Ascending aorta (tissue), 2 donors: ENCODE measurements at places on chromosomes 12 and 14. TPM values are rescaled to one million over a fixed set of nuclear protein-coding genes. Genes with fewer than 3 reads are reported as not detected.

GRCh38 chr12:45878630-45879255 lies 111.6 kb downstream of the SCAF11 start:
- H3K36me3 ChIP-seq: peaks cover 30% of the 10 kb centered on the region
- H3K27me3 ChIP-seq: no peaks in the 10 kb centered on the region
- no peak for DNase-seq
- no peak overlapping the region for H3K27ac ChIP-seq

DNA sequence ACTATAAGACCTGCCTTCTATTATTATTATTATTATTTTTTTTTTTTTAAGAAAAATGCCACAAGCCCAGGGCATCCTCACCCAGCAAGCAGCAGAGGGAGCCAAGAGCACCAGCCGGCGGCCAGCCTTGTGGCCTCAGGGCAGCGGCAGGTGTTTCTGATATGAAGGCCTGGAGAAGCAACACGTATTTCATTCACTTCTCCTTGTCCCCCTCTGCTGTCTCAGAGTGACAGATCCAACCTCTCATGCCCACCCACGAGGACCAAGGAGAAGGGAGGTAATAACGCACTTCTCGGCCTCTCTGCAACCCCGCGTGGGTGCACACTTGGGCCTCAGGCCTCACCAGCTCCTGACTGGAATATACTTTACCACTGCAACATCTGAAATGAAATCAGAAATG lies 25.4 kb downstream of the CDC42BPB start:
- no peaks in the 10 kb centered on the region for H3K27me3 ChIP-seq
- H3K4me3 ChIP-seq: no peak overlapping the region
- no peaks in the 10 kb centered on the region for H3K36me3 ChIP-seq
- H3K4me1 ChIP-seq: peaks cover 16% of the 10 kb centered on the region

The EPYC gene
- total RNA-seq: not detected

The LHX5 gene
- not detected for total RNA-seq

GRCh38 chr14:83170165-83170564 lies 1636.5 kb upstream of the SEL1L start:
- no peak overlapping the region for H3K27ac ChIP-seq
- H3K4me1 ChIP-seq: no peaks in the 10 kb centered on the region
- H3K4me3 ChIP-seq: no peak overlapping the region
- no peak for DNase-seq
- no peaks in the 10 kb centered on the region for H3K36me3 ChIP-seq

The ZDHHC22 gene
- not detected for total RNA-seq

The KITLG gene
- 13.2 TPM for total RNA-seq

The BLOC1S1 gene
- total RNA-seq: 57.2 TPM

- no peaks in the 10 kb centered on the region for H3K4me1 ChIP-seq
- no peaks in the 10 kb centered on the region for H3K27me3 ChIP-seq
- DNase-seq: no peak
- no peaks in the 10 kb centered on the region for H3K36me3 ChIP-seq
- no peak overlapping the region for H3K27ac ChIP-seq
- no peak overlapping the region for H3K4me3 ChIP-seq
Measured at GRCh38 chr12:60101715-60102114, 505.9 kb downstream of the SLC16A7 start.

GRCh38 chr12:46811185-46811584 lies 14.6 kb downstream of the SLC38A4 start:
- no peak for DNase-seq
- H3K27ac ChIP-seq: no peak overlapping the region
- no peaks in the 10 kb centered on the region for H3K4me1 ChIP-seq

DNA sequence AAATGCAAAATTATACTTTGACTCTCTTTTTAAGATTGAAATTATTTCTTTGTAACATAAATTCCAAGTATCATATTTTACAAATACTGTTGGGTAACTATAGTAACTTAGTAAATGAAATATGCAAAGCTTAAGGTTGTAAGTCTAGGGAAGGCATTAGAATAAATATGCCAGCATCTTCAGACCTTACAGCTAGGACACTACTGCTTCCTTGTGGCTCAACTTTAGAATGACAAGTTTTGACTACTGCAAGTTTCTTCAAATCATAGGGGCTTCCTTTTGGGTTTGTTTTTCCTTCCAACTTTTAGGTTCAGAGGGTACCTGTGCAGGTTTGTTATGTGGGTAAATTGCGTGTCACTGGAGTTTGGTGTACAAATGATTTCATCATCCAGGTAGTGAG lies 17.7 kb upstream of the ANP32D start:
- H3K27ac ChIP-seq: no peak overlapping the region
- DNase-seq: no peak
- no peaks in the 10 kb centered on the region for H3K4me1 ChIP-seq
- no peak overlapping the region for H3K4me3 ChIP-seq
- no peaks in the 10 kb centered on the region for H3K36me3 ChIP-seq

- H3K27ac ChIP-seq: no peak overlapping the region
- no peaks in the 10 kb centered on the region for H3K27me3 ChIP-seq
- no peak for DNase-seq
- no peak overlapping the region for H3K4me3 ChIP-seq
- no peaks in the 10 kb centered on the region for H3K4me1 ChIP-seq
Measured at GRCh38 chr12:58283553-58283952, 342.2 kb downstream of the ATP23 start.

- no peak for DNase-seq
- no peaks in the 10 kb centered on the region for H3K27me3 ChIP-seq
- H3K4me3 ChIP-seq: no peak overlapping the region
- no peak overlapping the region for H3K27ac ChIP-seq
- peaks cover 5% of the 10 kb centered on the region for H3K4me1 ChIP-seq
Measured at GRCh38 chr12:48122065-48122834, 3.1 kb downstream of the PFKM start.

The LUM gene
- total RNA-seq: 133 TPM
